ENCODE measurements at places on chromosomes 16 and 17.

GRCh38 chr16:9183682-9184353 is 92.4 kb downstream of the HAPSTR1 start:
- DNase-seq = no peak

DNA sequence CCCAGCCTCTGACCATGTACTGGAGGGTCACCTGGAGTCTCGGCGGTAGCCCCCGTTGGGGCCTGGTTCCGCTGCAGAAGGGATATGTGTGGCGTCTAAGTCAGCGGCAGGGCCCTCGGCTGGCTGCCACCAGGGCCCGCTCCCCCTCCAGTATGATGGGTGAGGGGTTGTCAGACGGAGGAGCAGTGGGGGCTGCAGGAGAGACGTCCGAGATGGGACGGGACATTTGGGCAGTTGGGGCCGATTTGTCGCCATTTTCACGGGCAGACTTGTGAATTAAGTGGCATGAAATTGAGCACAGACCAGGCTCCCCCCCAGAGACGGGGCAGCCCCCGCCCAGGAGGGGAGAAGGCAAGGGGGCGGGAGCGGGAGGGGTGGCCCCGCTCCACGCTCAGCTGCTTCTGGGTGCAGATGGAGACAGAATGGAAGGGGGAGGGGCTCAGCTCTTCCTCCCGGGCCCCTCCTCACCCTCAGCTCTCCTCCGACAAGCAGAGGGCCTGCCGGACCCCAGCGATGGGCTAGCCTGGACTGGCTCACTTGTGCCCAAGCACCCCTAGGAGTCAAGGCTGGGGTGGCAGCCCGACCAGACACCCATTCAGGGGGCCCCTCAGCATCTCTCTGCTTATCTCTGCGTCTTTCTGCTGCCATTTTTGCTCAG is 52.7 kb upstream of the LHX1 start:
- no peak for DNase-seq

DNA sequence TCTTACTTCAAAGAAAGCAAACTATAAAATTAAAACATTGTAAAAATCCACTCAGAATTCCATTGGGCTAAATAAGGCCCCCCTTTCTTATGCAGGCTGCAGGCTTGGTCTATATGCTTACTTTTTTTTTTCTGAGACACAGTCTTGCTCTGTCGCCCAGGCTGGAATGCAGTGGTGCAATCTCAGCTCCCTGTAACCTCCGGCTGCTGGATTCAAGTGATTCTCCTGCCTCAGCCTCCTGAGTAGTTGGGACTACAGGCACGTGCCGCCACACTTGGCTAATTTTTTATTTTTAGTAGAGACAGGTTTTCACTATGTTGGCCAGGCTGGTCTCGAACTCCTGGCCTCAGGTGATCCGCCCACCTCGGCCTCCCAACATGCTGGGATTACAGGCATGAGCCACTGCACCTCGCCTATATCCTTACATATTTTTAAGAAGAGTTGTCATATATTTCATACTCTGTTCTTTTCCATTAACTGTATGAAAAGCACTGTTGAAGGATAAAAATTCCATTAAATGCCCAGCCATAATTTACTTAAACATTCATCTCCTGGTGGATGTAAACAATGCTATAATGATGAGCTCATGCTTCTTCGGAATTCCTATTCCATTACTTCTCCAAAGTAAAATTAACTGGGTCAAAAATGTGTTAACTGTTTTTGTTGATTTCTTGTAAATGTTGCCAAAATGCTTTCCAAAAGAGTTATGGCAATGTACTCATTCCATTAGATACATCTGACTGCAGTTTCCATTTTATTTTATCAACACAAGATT is 17.8 kb downstream of the SNN start:
- no peak for DNase-seq

GRCh38 chr16:12542818-12543699 is 260.6 kb downstream of the CPPED1 start:
- DNase-seq = no peak

DNA sequence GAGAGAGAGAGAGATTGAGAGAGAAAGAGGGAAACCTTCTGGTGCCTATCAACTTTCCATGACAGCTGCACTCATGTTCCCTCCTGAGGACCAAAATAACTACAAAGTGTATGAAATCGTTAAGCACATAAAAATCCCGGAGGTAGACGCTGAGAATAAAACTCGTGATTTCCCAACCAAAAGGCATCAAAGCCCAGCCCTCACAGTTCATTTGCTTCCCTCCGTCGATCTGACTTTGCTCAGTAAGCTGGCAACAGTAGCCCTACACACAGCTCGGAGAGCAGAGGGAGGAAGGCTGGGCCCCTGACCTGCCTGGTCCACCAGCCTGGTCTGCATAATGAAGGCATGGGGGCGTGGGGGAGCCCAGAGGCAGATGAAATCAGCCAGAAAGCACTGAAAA is 273.9 kb upstream of the ZFHX3 start:
- no peak for DNase-seq

DNA sequence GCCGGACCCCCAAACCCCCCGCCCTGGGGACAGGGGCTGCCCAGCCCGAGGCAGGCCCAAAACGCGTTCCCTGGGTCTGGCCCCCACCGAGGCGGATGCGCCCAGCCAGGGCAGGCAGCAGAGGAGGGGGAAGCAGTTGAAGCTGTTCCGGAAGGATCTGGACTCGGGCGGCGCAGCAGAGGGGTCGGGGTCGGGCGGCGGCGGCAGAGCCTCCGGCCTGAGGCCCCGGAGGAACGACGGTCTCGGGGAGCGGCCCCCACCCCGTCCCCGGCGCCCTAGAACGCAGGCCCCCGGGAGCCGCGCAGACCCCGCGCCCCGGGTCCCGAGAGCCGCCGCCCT is 22.9 kb upstream of the ZFPM1 start:
- peak; percentile 39 for DNase-seq
